ENCODE measurements at places on chromosomes 4 and X. TPM values are rescaled to one million over a fixed set of nuclear protein-coding genes. Genes with fewer than 3 reads are reported as not detected.
A peak's percentile ranks its signal among the peaks of the same experiment; 100 is the strongest.

Gene DOK7
- polyA plus RNA-seq = not detected

Gene ADRA2C
- polyA plus RNA-seq = 0.36 TPM

Gene TMSB15A
- polyA plus RNA-seq = 30.5 TPM

Gene FABP2
- polyA plus RNA-seq = not detected

Gene RHOH
- not detected for polyA plus RNA-seq

Gene VEGFD
- polyA plus RNA-seq = 0.19 TPM

Gene MAGEB1
- polyA plus RNA-seq = not detected

Gene CNGA1
- polyA plus RNA-seq = not detected

Gene ASMT
- polyA plus RNA-seq = not detected

DNA sequence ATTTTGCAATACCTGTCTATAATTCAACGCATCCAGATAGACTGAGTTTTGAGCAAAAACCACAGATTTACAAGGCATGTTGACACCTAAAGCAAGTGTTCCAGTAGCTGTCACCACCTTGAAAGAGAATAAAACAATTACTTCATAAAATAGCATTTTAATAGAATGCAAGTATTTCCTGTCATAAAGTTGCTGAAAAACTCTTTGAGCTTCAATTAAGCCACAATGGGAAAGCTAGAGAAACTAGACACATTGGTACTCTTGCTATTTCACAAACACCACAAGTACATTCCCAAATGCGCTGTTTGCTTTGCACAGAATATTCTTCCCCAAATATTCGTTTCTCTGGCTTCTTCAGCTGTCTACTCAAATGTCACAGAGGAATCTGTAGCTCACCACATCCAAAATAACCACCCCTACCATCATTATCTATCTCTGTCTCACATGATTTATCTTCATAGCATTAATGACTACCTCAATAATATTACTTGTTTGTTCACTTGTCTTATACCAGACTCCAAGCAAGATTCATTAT is 70.3 kb downstream of the DDX60 start:
- no peak for DNase-seq

GRCh38 chr4:185211035-185211434 is 1.6 kb downstream of the SNX25 start:
- DNase-seq = peak; percentile 28

DNA sequence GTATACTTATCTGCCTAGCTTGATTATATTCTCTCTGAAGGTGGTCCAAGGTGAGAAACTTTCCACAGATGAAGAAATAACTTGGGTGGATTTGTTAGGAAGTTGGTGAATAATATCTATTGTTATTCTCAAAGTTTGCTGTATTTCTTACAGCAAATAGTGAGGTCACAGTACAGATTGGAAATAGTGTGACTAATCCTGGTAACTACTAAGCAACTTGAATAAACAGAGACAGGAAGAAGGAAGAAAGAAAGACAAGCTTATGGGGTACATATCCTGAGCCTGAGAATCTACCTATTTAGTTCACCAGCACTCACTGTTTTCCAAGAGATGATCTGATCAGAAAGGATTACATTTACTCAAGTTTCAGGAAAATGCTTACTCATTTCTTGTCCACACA is 1416.1 kb downstream of the RPA4 start:
- DNase-seq = no peak

- DNase-seq = peak; percentile 22
Observed at GRCh38 chr4:145308598-145308997, 128.2 kb upstream of the OTUD4 start.

GRCh38 chrX:110791071-110791470 is 4.5 kb downstream of the CHRDL1 start:
- no peak for DNase-seq

- DNase-seq = peak; percentile 68
Observed at GRCh38 chr4:80189956-80190677, 7.2 kb upstream of the PRDM8 start.

GRCh38 chrX:45714866-45715265 is 514.2 kb upstream of the DIPK2B start:
- peak; percentile 71 for DNase-seq

DNA sequence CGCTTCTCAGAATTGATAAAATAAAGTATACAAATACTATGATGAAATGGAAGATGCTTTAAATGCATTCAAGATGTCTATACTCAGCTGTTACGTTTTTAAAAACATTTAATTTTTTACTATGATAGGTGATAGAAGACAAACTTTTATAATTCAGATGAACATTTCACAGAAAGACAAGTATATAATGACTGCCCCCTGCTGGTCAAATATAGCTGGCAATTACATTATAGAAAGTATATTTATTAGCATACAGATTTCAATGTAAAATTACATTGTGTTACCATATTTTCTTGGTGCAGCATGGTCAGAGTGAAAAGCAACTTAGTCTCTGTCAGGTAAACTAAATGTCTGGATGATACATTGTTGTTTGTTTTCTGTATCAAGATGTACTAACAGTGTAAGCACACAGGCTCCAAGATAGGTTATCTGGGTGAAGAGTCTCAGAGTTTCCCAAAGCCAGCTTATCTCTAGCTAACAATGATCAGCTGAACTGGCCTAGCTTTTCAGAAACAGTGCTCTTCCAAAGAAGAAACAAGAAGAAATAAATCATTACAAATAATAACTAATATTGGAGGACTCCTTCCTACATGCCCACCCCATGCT is 54.1 kb downstream of the SRPX start:
- DNase-seq = peak; percentile 26

All from IMR-90 (cell line).